ENCODE measurements at places on chromosomes 3 and 15.

DNA sequence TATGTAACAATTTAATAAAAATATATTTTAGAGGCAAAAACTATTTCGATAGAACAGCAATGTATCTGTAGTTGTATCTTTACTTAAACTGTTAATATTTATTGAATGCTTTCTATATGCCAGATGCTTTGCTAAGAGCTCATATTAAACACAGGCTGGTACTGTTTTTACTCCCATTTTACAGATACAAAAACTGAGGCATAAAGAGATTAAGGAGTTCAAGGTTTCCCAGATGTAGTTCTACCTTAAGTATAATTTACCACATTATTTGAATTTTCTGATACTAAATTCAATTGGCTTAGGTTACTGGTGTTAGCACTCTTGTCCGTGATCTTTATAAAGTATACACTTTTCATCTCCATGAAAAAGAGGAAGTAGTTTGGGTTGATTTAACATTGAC is 149.8 kb downstream of the ROBO2 start:
- DNase-seq = no peak

GRCh38 chr3:99579246-99579645 is 59.1 kb upstream of the COL8A1 start:
- no peak for DNase-seq

- no peak for DNase-seq
Observed at GRCh38 chr3:30428251-30428650, 178.2 kb upstream of the TGFBR2 start.

GRCh38 chr3:165641569-165642310 is 195.5 kb downstream of the BCHE start:
- DNase-seq = no peak

GRCh38 chr15:92705764-92706163 is 50.2 kb upstream of the FAM174B start:
- no peak for DNase-seq

DNA sequence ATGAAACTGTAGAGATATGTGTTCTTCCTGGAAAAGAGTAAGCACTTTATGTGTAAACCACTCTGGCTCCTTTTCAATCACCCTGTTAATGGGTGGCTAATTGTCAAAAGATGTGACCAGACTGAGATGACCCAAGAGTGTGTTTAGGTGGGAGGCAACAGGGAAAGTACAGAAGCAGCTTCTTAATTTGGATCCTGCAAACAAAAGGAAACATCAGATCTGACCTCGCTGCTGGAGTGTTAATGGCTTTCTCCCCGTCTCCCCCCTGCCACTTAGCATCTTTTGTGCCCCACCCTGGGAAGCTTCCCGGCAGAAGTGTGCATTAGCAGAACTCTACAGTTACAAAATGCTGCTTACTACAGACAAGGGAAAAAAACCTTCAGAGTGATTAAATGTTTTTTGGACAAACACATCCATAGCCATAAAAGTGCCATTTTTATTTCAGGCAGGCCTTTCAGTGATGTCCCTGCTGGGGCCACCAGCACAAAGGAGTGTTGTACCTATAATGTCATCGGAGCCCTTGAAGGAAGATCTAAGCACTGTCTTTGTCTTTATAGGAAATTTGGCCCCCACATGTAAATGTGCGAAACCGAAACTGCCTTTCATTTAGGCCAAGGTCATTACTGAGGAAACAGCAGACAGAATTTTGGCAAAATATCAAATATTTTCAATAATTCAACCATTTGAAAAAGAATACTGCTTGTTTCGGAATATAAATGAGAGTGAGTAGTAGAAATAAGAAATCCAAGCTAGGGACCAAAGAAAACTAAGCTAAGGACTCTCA is 311.0 kb downstream of the WDR72 start:
- no peak for DNase-seq

GRCh38 chr3:50139718-50140423 is 15.3 kb upstream of the SEMA3F start:
- no peak for DNase-seq

DNA sequence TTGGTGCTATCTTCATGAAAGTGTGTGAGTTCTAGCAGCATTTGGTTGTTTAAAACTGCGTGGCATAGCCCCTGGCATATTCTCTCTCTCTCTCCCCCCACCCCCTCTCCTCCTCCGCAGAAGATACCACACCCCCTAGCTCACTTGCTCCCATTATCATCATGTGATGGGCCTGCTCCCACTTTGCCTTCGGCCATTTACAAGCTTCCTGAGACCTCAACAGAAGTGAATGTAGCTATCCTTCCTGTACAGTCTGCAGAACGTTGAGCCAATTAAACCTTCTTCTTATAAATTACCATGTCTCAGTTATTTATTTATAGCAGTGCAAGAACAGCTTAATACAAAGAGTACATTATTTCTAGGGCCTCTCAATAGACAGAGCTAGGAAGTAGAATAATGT is 1032.5 kb upstream of the CADM2 start:
- no peak for DNase-seq

DNA sequence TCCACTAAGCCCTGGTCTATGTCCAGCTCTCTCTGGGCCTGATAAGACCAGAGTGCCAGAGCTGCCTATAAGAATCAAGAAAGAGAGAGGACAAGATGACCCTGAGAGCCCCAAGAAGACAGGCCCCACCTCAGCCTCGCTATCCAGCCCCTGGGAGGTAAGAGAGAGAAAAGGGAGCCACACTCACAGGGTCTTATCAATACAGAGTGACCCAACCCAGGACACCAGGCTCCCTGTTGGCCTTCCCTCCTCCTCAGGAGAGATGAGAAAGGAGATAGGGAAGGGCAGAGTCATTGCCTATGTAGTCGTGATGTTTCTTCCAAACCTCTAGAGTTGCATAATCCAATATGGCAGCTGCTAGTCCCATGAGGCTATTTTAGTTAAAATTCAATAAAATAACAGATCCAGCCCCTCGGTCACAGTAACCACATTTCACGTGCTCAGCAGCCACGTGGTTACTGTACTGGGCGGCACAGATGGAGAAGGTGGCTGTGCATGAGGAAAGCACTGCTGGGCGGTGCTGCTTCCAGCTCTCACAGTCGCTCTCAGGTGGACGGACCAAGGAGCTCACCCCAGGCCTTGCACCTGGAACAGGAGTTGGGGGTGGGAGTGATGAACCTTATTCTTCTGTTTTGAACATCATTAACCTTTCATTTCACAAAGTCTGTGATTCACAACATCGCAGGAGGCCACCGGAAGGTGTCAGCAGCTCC is 525.8 kb downstream of the SHQ1 start:
- no peak for DNase-seq

DNA sequence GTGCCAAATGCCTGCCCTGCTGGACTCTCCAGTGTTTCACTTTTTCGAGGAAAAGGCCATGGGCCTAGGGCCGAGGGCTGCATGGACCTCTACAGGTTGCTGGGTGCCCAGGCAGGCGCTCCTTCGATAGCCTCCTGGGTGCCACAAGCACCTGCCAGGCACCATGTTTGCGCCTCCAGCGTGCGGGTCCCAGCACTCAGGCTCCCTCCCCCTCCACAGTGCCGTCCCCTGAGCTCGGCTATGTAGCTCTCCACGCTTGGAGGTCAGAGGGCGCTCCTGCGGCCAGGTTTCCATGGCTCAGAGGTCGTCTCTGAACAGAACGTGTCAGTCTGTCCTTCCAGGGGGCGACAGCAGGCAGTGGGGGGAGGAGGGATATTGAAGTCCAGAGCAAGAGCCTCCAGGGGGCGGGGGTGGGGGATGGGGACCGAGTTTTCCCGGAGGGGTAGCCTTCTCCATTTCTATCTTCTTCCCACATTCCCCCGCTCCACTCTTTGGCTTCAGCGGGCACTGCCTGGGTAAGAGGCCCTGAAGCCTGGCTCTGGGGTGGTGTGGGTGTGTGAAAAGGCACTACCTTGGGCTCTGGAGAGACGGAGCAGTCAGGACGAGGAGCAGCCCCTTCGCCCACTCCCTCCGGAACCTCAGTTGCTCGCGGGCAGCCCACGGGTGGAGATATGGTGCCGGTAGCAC is 3.6 kb downstream of the ONECUT1 start:
- no peak for DNase-seq

GRCh38 chr3:87305517-87305916 is 29.1 kb upstream of the POU1F1 start:
- DNase-seq = no peak
